Fibroblast of the aortic adventitia (primary cell): ENCODE measurements at places on chromosomes 4 and X. TPM values are rescaled to one million over a fixed set of nuclear protein-coding genes. Genes with fewer than 3 reads are reported as not detected.

Gene PRDM8
- 7.8 and 15.6 TPM in 2 replicates for total RNA-seq

DNA sequence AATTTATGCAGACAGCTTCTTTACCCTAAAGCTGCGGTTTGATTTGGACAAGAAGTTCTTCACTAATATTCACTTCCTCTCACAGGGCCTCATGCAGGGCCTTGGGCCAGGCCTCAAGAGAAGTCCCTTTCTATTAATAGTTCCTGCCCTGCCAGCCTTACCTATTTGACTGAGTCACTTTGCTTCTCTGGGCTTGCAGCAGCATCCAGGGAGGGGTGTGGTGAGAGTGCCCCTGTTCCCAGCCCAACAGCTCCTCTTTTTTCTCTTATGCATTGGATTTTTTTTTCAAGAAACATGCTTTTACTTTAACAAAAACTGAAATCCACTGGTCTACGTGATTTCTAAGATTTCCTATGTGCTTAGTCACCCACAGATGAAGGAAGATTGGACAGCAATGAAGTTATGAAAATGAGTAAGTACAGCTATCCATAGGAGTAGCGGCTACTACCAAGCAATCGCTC, 26.7 kb downstream of the FAM156B start:
- peak; percentile 66 for DNase-seq

GRCh38 chr4:125520258-125520990, 205.7 kb downstream of the FAT4 start:
- DNase-seq = peak; percentile 69

GRCh38 chr4:171024720-171025303, 788.4 kb upstream of the GALNTL6 start:
- no peak for DNase-seq

DNA sequence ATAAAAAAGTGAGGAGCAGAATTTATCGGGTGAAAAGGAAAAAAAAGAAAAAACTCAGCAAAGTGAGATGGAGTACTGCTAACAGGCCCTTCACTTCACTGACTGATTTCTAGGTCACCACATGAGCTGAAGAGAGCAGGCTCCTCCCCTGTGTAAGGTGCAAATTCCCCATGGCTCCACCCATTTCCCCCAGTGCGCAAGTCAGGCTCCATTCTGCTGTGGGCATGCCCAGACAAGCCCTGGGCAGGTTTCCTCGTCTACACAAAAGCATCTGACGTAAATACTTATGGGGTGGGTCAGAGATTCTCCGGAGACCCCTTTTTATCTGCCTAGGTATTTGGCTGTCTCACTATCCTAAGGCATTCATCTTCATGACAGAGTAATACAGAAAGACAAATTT, 157.9 kb downstream of the MAGEB5 start:
- DNase-seq = no peak

DNA sequence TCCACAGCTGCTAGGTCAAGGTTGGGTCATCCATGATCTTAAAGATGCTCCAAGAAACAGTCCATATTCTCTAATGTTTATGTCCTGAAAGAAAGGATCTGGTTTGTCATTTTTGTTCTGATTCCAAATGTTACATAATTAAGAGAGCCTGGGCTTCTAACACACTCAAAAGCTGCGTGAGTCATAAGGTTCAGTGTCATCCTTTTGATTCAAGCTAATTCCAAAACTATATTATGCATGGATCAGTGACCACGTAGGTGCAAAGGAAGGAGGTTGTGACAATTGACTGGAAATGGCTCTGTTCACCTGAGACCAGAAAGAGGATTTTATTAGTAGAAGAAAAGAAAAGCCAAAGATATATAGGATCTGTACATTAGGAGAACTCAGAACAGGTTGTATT, 268.7 kb upstream of the GK2 start:
- DNase-seq = no peak

- no peak for DNase-seq
These were observed 9.0 kb downstream of the RNF150 start for GRCh38 chr4:141124224-141124623.

Gene REELD1
- not detected in 2 replicates for total RNA-seq

Gene RAB39B
- total RNA-seq = 1.6 and 2.7 TPM in 2 replicates

DNA sequence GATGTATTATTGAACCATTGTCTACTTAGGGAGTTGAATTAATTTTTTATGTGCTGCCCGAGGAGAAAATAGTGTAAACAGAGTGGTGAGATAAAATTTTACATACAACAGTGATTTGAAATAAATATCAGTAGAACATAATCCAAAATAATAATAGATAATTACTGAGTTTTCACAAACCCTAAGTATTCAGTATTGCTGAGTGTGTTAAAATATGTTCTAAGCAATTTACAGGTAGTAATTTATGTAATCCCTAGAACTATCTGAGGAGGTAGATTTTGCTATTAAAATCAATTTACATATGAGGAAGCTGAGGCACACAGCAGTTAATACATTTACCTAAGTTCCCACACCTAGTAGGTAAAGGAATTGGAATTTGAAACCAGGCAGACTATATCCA, 134.7 kb upstream of the FAT1 start:
- DNase-seq = no peak

- no peak for DNase-seq
These were observed 2.0 kb downstream of the MSX1 start for GRCh38 chr4:4861390-4862018.

DNA sequence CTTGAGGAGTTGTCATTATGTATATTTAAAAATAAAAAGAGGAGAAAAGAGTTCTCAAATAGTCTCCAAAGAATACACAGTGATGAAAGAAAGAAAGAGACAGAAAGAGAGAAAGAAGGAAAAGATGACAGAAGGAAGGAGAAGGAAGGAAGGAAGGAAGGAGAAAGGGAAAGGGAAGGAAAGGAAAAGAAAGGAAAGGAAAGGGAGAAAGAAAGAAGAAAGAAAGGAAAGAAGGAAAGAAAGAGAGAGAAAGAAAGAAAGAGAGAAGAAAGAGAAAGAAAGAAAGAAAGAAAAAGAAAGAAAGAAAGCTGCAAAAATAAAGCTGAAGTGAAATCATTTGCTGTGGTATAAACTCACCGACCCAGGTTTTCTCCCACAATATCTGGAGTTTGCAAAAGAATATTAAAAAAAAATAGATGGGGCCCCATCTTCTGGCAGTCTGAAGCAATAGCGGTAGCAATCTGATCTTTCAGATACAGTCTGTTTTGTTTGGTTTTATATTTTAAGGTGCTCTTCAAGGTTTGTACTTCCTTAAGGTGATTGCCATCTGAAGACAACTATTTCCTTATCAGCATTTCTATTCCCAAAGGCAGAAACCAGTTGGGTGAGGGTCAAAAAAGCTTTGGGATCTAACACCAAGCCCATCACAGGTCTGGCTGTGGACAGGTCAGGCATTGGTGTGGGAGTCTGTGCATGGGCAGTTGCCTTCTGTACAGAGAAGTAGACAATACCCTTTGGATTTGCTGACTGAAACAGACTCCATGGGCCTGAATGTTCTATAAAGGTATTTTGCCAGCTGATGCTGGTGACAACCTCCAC, 160.4 kb downstream of the CPEB2 start:
- peak; percentile 68 for DNase-seq

DNA sequence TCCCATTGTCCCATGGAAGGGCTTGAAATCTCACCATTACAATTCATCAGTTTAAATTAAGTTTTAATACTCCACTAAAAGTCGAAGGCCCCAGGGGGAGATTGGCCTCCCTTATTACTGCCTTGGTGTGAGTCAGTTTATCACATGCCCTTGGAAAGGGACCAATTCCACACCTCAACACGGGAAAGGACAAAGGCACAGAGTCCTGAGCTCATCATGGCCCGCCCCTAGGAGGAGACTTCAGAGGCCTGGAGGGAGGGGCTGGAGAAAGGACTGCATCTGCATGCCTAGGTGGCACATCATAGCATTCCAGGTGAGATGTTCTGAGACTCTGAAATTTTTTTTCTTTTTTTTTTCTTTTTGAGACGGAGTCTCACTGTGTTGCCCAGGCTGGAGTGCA, 2.8 kb upstream of the SEL1L3 start:
- peak; percentile 39 for DNase-seq

Gene ARHGEF38
- not detected in 2 replicates for total RNA-seq

Gene PLK4
- total RNA-seq = 0.33 and 21.4 TPM in 2 replicates

DNA sequence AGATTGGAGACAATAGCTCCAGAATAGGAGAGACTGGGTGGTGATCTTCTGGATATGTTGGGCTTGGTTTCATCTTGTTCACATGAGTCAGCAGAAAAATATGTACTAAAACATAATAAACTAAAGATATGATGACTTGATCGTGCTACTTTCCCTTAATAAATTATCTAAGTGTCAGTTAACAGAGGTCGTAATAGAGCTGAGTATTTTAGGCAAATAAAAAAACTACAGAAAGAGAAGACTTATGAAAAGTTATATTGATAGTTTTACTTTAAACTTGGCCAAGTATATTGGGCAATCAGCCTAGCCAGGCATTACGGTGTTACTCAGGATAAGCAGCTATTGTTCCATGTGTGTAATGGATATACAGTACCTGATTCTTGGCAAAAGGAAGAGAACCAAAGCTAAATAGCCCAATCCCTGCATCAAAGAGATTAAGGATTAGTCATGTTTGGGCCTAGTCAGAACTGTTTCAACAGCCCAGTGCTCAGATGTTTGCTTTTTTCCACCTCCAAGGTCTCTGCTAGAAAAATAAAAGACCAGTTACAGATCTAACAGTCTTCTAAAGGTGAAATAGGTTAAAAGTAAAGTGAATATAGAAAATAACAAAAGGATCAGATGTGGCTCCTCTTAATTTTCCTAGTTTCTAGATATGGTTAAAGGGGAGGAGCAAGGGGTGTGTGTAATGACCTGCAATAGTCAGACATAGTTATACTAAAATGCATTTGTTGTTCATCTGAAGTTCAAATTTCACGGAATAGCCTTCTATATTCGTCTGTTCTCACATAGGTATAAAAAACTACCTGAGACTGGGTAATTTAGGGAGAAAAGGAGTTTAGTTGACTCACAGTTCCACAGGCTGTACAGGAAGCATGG, 262.6 kb downstream of the ADGRL3 start:
- peak; percentile 94 for DNase-seq

Gene SYNPO2
- 3.4 and 28.3 TPM in 2 replicates for total RNA-seq

DNA sequence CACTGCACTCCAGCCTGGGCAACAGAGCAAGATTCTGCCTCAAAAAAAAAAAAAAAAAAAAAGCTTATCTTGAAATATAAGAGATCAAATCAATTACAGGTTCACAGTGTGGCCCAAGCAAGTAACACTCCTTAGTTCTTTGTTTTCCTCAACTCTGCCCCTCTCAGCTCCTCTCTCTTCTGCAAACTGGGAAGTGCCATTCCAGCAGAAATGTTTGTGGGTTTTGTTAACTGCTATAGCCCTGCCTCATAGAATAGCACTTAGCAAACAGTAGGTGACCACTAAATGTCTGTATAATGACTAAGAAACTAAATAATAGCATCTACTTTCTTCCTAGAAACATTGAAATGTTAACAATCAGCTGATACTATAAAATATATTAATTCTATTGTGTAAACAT, 160.0 kb upstream of the NAP1L5 start:
- no peak for DNase-seq

Gene NAA11
- total RNA-seq = not detected in 2 replicates

DNA sequence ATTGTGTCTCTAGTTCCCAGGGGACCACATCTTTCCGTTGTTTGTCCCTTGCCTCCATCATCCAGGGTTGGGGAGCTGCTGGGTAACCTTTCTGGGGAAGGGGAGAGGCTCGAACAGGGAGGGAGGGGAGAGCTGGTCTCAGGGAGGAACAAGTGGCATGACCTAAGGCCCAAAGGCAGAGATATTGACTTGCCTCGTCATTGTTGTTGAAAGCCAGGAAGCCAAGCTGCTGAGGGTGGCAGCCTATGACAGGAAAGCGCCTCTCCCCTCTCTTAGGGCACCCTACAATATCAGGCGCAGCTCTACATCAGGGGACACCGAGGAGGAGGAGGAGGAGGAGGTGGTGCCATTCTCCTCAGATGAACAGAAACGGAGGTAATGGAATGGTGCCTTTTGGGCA, 20.8 kb downstream of the ZNF185 start:
- no peak for DNase-seq

GRCh38 chr4:123804196-123804721, 407.7 kb downstream of the SPRY1 start:
- no peak for DNase-seq

Gene TMEM271
- total RNA-seq = not detected in 2 replicates
